Activated CD4-positive, alpha-beta T cell treated with anti-CD3 and anti-CD28 coated beads, Interleukin-2, amount 10 ng/mL, durations not matched to agents 24 days and 14 days (primary cell): ENCODE measurements at places on chromosomes 12 and 14. TPM values are rescaled to one million over a fixed set of nuclear protein-coding genes. Genes with fewer than 3 reads are reported as not detected.

KRT75 gene
- total RNA-seq: not detected in 2 replicates

- no peak for DNase-seq
Measured at GRCh38 chr14:75365116-75365515, 62.7 kb upstream of the JDP2 start.

- no peak for DNase-seq
Measured at GRCh38 chr12:108482717-108483212, 32.3 kb upstream of the FICD start.

DNA sequence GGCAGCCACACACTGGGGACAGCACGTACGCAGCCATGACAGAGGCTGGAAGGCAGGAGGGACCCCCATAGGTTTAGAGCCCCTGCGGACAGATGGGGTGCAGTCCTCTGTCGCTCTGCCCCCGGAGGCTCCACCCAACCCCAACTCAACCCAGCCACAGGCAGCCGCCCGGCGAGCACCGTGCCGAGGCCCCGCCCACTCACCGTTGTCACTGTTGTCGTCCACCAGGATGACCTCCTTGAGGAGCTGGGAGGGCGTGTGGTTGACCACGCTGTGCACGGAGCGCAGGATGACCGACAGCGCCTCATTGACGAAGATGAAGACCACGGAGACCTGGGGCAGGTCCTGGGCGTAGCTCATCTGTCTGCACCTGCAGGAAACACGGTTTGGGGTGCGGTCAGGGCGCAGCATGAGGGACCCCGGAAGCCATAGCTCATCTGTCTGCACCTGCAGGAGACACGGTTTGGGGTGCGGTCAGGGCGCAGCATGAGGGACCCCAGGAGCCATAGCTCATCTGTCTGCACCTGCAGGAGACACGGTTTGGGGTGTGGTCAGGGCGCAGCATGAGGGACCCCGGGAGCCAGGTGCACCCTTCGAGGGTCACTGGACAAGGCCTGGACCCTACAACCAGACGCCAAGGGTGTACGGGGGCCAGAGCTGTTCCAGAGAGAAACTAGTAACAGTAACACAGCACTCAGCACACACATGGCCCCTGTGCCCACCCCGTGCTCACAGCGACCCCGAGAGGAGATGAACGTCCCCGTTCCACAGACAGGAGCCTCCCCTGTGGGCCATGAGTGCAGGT lies 66.9 kb downstream of the GALNT9 start:
- no peak for DNase-seq

DNA sequence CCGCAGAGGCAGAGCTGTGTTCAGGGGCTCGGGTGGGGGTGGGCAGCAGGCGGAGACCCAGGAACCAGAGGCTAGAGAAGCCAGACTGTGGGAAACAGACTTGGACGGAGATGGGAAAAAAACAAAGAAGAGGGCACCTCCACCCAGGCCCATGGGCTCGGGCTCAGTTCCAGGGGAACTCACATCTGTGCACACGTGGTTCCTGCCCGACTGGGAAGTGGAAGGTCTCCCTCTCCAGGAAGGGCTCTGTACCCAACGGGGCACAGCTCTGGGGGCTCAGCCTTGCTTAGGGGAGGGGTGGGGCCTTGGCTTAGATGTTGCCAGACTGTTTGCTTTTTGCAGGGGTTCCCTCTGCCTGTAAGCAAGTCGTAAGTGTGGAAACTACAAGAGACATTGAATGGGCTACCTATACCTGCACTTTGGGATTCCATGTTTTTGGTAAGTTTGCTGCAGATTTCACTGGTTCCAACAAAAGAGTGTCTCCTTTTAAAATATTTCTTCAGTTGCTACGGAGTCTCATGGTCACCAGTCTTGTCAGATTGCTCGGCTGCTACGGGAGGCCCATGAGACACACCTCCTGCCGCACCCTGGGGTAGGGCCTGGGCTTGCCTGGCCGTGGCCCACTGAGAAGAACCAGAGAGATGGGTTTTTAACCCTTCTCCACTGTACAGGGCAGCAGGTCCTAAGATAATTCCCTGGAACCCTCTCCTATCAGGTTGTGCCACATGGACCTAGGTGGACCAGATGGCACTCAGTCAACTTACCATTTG lies 127.6 kb upstream of the EVL start:
- no peak for DNase-seq

ANO4 gene
- not detected in 2 replicates for total RNA-seq

DACT1 gene
- total RNA-seq: 3.3 and 3.8 TPM in 2 replicates

DNA sequence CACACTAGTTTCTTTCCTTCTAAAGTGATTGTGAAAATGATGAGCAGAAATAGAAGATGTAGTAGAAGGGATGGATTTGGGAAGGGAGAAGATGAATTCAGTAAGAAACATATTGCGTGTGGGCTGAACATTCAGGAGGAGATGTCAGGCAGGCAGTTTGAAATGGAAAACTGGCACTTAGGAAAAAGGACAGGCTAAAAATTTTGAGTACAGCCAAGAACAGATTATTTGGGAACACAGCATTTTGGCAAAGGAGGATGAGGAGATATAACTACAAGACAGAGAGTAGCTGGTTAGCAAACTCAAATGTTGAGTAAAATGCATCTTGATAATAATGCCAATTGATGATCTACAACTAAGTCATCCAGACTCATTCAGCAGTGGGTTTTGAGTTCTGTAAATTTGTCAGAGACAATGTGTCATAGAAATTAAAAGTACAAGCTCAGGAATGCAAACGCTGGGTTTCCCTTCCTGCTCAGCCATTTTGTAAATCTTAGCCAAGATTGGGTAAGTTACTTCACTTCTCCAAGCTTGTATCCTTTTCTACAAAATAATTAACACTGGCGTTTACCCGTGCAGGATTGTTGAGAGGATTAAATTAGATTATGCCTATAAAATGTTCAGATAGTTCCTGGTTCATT lies 255.0 kb downstream of the NAV3 start:
- no peak for DNase-seq

TAS2R46 gene
- 1.3 and 2.2 TPM in 2 replicates for total RNA-seq

GRCh38 chr14:80584744-80585505 lies 356.6 kb downstream of the CEP128 start:
- DNase-seq: no peak

GRCh38 chr14:42778984-42779383 lies 1172.3 kb downstream of the LRFN5 start:
- DNase-seq: no peak

NRXN3 gene
- total RNA-seq: not detected in 2 replicates

SERPINA10 gene
- total RNA-seq: not detected in 2 replicates

- no peak for DNase-seq
Measured at GRCh38 chr12:79674629-79675028, 16.1 kb downstream of the PAWR start.

- DNase-seq: peak; percentile 53
Measured at GRCh38 chr12:50506753-50507473, 2.1 kb downstream of the DIP2B start.

AKAP5 gene
- 0.90 and 0.98 TPM in 2 replicates for total RNA-seq

GRCh38 chr12:57031138-57031725 lies 14.9 kb upstream of the TAC3 start:
- peak; percentile 74 for DNase-seq

DNA sequence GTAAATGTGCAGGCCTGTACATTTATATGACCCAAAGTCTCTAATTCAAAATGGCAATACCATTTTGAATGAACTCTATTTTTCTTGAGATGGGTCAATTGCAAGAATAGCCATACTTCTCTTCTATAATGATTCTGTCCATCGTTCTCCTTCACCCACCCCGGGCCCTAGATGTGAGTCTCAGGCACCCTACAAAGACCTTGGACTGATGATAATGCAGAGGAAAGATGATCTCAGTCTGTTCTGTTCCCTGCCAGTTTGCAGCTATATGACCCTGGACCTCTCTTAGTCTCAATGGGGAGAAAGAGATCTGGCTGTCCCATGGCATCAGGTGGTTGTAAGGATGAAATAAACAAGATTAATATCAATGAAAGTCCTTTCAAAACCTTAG lies 30.1 kb downstream of the VCPKMT start:
- DNase-seq: peak; percentile 58

- no peak for DNase-seq
Measured at GRCh38 chr12:122934722-122935121, 31.5 kb downstream of the ABCB9 start.

- no peak for DNase-seq
Measured at GRCh38 chr14:78917462-78917861, 747.3 kb downstream of the NRXN3 start.

DNA sequence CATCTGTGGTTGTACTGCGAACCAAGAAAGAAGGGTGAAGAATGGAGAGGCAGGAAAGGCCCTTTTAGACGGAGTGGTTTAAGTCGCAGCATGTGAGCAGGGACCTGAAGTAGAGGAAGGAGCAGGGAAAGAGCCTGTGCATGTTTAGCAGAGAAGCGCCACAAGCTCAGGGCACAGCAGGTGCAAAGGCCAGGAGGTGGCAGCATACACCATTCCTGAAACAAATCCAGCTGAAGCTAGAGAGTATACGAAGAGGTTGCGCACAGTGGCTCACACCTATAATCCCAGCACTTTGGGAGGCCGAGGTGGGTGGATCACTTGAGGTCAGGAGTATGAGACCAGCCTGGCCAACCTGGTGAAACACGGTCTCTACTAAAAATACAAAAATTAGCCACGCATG lies 49.9 kb downstream of the HELB start:
- no peak for DNase-seq

DNA sequence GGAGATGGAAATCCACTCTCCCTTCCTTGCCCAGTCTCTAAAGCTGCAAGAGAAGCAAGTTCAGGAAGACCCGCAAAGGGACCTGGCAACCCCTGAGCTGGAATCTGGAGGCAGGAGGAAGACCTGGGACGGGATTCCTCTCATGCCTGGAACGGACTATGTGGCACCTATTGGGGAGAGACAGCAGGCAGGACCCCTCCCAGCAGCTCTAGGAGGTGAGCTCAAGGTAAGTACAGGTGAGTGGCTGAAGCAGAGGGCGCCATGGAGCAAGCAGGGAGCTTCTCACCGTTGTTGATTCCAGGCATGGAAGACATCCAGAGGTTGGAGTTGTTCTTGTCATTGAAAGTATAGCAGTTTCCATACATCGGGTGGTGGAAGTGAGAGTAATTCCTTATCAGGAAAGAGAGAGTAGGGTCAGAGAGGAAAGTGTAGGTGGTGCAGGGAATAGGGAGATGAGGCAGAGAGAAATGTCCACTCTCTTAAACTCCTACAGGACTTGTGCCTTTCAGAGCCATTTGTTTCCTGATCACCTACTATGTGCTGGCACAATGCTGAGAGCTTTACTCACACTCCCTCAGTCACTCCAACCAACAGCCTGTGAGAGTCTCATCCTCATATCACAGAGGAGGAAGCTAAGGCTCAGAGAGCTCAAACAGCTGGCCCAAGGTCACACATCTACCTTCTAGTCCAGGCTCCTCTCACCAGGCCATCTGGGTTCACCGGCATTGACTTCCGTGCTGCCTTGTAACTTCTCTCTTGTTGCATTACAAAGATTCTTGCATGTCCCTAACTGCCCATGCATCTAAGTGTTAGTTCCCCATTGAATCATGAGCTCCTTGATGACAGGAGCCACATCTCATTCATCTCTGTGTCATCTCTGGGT lies 13.9 kb upstream of the TNFRSF1A start:
- DNase-seq: no peak

DNA sequence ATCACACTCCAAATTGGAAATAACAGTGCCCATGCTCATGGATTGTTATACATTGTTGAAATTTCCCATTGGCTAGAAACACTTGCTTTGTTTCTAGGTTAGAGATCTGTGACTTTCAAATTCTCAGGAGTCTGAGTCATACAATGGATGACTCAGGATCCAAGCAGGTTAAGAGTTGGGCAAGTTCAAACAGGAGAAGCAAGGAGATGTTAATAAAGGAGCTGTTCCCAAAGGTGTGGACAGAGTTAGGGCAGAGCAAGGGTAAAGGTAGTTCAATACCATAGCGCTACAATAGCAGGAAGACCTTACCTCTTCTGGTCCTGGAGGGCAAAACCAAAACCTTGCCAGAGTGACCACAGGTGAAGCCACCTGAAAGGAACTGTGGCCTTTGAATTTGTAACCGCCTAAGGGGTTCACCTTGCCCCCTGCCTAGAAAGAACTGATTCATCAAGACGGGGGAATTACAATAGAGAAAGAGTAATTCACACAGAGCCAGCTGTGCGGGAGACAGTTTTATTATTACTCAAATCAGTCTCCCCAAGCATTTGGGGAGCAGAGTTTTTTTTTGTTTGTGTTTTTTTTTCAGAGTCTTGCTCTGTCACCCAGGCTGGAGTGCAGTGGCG lies 4.2 kb upstream of the AMN1 start:
- peak; percentile 75 for DNase-seq

DNA sequence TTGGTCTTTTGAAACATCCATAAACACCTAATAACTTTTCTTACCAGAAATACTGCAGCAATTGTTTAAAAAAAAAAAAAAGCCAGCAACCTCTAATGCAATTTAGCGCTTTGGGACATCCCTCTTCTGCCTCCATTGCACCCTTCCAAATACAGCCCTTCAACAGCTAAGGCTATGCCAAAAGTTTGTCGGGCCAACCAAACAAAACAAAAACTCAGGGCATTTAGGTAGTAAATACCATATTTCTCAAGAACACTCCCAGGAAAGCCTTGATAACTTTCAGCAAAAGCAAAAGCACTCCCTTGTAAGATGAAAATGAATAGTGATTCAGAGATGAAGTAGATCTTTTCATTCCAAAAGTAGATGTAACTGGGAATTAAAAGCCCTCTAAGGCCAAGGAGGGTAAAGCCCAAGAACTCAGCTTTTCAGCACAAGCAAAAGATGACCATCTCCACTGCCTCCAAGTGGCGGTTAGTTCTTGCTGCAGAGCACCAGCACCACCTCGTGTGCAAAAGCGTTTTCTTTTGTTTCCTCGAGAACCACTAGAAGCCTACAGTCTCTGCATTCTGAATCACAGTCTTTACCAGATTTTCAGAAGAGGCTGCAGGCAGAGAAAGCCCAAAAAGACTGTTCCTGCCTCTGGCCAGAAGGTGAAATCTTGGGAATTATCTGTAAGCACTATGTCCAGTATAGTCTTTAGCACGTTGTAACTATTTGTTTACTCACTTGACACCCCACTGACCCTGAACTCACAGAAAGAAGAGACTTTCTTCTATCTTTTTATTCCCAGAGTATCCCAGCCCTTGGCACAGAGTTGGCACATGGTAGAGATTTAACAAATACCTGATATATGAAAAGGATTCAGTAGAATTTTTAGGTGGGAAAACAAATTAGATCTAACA lies 53.1 kb downstream of the SIX6 start:
- DNase-seq: peak; percentile 68

DNA sequence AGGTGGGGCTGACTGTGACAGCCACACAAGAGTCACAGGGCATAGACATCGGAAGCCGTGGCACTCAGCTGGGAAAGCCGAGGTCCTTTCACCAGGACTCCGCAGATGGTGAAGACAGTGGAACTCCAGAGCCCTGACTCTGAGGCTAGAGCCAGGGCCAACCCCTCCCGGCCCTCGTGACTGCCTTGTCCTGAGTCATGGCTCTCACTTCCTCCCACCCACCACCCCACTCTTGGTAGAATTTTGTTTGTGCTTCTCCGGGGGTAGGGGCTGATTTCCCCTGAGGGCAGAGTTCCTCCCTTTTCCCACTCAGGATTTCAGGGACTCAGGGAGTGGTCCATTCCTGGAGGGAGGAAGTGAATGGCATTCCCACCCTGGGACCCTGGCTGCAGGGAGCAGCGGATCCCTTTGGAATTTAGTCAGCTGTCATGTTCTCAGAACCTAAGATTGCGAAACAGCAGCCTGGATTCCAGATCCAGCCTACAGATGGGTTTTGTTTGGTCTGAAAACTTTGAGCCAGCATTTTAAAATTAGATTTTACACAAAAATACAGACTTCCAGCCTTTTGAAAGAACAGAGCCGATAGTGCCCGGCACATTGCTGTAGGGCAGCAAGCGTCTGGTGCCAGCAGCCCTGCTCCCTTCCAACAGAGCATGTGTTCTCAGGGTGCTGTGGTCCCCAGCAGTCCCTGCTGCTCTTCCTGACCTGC lies 50.7 kb downstream of the TPCN1 start:
- no peak for DNase-seq
